ENCODE measurements at places on chromosomes 2 and 18.

- H3K36me3 ChIP-seq: no peaks in the 10 kb centered on the region
- H3K27me3 ChIP-seq: peaks cover 44% of the 10 kb centered on the region
- DNase-seq: no peak
- H3K4me1 ChIP-seq: peaks cover 31% of the 10 kb centered on the region
- no peak overlapping the region for H3K27ac ChIP-seq
Measured at GRCh38 chr2:23499439-23499838, 114.5 kb downstream of the KLHL29 start.

DNA sequence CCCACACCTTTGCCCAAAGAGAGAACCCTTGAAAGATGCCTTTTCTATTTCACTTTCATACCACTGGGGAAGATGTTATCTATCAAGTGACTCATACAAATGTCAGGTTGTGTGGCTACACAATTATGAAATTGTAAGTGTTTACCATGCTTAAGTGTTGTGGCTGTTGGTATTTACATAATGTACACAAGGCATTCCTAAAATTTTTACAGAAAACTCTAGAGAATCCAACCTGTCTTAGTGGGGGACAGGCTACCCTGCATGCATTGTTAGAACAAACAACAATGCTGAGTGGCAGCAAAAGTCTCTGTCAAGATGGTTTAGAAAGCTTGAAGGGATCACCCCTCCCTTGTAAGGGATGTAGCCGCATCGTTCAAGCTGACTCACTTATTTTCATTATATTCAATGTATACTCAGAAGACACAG lies 5.5 kb upstream of the MGAT4A start:
- H3K27ac ChIP-seq: peak overlapping the region; percentile 40
- DNase-seq: no peak
- H3K4me1 ChIP-seq: peaks cover 55% of the 10 kb centered on the region
- peaks cover 8% of the 10 kb centered on the region for H3K36me3 ChIP-seq
- no peaks in the 10 kb centered on the region for H3K27me3 ChIP-seq

- no peaks in the 10 kb centered on the region for H3K36me3 ChIP-seq
- no peaks in the 10 kb centered on the region for H3K4me1 ChIP-seq
- no peak overlapping the region for H3K27ac ChIP-seq
- H3K4me3 ChIP-seq: no peak overlapping the region
- H3K27me3 ChIP-seq: peaks cover 51% of the 10 kb centered on the region
- DNase-seq: no peak
Measured at GRCh38 chr2:224286923-224287322, 115.0 kb downstream of the FAM124B start.

DNA sequence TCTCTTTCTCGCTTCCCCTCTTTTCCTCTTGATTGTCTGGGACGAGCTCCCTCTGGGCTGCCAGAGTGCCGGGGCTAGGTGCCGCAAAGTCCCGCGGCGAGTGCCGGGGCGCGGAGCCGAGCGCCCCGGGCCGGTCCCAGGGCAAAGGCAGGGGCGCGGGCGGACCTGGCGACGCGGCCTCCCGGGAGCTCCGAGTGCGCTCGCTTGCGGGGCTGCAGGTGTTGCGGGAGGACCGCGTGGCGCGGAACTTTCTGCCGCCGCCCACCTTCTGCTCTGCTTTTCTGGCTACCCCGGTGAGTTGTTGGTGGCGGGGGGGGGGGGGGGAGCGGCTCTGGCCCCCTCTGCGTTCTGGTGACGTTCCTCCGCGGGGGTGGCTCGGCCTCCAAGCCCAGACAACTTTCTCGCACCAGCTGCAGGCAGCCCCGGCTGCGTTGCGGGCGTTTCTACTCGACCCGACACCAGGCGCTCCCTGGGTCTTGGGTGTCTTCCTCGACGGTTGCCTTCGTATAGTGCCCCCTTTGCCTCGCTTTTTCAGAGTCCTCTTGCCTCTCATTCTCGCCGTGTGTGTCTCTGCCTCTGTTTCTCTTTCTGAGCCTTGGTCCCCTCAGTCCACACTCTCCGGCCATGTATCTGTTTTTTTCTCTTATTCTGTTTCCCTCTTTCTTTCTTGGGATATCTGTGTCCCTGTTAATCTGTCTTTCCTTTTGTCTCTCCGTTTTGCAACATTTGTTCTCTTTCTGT lies 759 bp downstream of the GALNT13 start:
- H3K36me3 ChIP-seq: peaks cover 3% of the 10 kb centered on the region
- DNase-seq: no peak
- H3K4me3 ChIP-seq: peak overlapping the region; percentile 56
- H3K4me1 ChIP-seq: no peaks in the 10 kb centered on the region

DNA sequence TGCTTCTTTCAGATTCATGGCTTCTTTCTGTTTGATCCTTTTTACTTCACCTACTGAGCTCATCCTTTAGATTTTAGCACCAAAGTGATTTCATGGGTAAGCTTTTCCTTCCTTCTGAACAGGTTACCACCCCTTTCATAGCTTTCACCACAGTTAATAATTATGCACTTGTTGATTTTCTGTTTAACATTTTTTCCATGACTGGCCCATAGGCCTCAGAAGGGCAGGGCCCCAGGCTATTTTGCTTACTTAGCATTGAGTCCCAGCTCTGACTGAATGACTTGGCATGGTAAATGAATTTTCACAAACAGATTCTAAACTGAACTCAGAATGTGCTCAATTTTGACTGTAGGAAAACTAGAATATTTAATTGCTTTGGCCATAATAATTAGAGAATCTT lies 177.0 kb downstream of the GCA start:
- no peaks in the 10 kb centered on the region for H3K27me3 ChIP-seq
- no peaks in the 10 kb centered on the region for H3K36me3 ChIP-seq
- H3K27ac ChIP-seq: no peak overlapping the region
- no peak for DNase-seq
- H3K4me1 ChIP-seq: no peaks in the 10 kb centered on the region
- no peak overlapping the region for H3K4me3 ChIP-seq

GRCh38 chr2:207413376-207413907 lies 116.3 kb upstream of the CREB1 start:
- H3K4me1 ChIP-seq: no peaks in the 10 kb centered on the region
- DNase-seq: no peak
- H3K36me3 ChIP-seq: no peaks in the 10 kb centered on the region
- no peak overlapping the region for H3K4me3 ChIP-seq
- no peak overlapping the region for H3K27ac ChIP-seq

DNA sequence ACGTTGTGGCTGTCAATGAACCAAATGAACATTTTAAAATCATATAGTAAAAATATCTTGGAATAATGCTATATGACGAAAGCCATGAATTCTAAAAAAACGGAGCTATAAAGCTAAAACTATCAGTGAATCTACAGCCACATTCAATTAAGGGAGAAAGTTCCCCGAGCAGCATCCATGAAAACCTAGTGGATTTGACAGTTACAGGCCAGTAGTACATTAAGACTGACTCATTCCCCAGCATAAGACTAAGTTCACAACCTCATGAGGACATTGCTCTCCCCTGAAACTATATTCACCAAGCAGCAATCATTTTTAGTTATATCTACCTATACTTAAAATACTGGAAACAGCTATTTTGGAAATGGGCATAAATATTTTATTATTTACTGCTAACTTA lies 36.6 kb downstream of the KIDINS220 start:
- peaks cover 54% of the 10 kb centered on the region for H3K36me3 ChIP-seq
- H3K4me1 ChIP-seq: peaks cover 22% of the 10 kb centered on the region
- H3K27ac ChIP-seq: no peak overlapping the region
- no peak overlapping the region for H3K4me3 ChIP-seq
- no peaks in the 10 kb centered on the region for H3K27me3 ChIP-seq
- no peak for DNase-seq

GRCh38 chr2:230578106-230578505 lies 134.5 kb upstream of the CAB39 start:
- DNase-seq: no peak
- H3K4me3 ChIP-seq: no peak overlapping the region
- peaks cover 15% of the 10 kb centered on the region for H3K4me1 ChIP-seq
- no peak overlapping the region for H3K27ac ChIP-seq
- no peaks in the 10 kb centered on the region for H3K27me3 ChIP-seq

GRCh38 chr2:179995741-179996515 lies 11.2 kb downstream of the CWC22 start:
- H3K36me3 ChIP-seq: peaks cover 12% of the 10 kb centered on the region
- H3K4me3 ChIP-seq: no peak overlapping the region
- no peak for DNase-seq
- no peak overlapping the region for H3K27ac ChIP-seq

GRCh38 chr2:71831193-71831577 lies 316.5 kb downstream of the CYP26B1 start:
- H3K27ac ChIP-seq: no peak overlapping the region
- no peaks in the 10 kb centered on the region for H3K36me3 ChIP-seq
- no peak overlapping the region for H3K4me3 ChIP-seq
- H3K4me1 ChIP-seq: no peaks in the 10 kb centered on the region

- DNase-seq: no peak
- H3K4me1 ChIP-seq: no peaks in the 10 kb centered on the region
- H3K27me3 ChIP-seq: peaks cover 10% of the 10 kb centered on the region
- no peaks in the 10 kb centered on the region for H3K36me3 ChIP-seq
Measured at GRCh38 chr2:45289997-45290709, 280.9 kb upstream of the SIX2 start.

GRCh38 chr2:167827352-167828097 lies 419.9 kb downstream of the STK39 start:
- H3K4me3 ChIP-seq: no peak overlapping the region
- no peaks in the 10 kb centered on the region for H3K36me3 ChIP-seq
- no peaks in the 10 kb centered on the region for H3K27me3 ChIP-seq
- H3K27ac ChIP-seq: no peak overlapping the region

DNA sequence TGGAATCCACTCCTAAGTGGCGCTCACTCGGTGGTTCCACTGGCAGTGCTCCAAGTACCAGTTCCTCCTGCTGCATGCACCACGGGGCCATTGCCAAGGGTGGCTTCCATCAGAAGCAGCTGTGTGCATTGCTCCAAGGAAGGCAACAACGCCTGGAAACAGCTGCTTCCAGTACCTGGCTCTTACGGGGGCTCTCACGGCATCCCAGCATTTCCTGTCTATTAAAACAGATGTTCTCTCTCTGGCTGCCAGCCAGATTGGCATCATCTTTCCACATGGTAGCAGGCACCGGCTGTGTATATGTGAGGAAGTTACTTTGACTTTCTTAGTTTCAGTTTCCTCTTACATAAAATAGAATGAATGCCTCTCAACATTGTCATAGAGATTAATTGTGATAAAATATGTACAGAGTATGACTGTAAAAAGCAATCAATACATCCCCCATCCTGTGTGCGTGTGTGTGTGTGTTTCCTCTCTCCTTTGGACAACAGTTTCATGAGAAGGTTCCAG lies 84.9 kb downstream of the CMPK2 start:
- H3K27me3 ChIP-seq: peaks cover 6% of the 10 kb centered on the region
- peaks cover 4% of the 10 kb centered on the region for H3K4me1 ChIP-seq
- DNase-seq: no peak
- no peak overlapping the region for H3K27ac ChIP-seq
- H3K4me3 ChIP-seq: peak overlapping the region; percentile 26
- no peaks in the 10 kb centered on the region for H3K36me3 ChIP-seq

GRCh38 chr2:28821295-28821958 lies 10.8 kb downstream of the SPDYA start:
- no peak overlapping the region for H3K4me3 ChIP-seq
- peaks cover 27% of the 10 kb centered on the region for H3K27me3 ChIP-seq
- no peaks in the 10 kb centered on the region for H3K36me3 ChIP-seq

DNA sequence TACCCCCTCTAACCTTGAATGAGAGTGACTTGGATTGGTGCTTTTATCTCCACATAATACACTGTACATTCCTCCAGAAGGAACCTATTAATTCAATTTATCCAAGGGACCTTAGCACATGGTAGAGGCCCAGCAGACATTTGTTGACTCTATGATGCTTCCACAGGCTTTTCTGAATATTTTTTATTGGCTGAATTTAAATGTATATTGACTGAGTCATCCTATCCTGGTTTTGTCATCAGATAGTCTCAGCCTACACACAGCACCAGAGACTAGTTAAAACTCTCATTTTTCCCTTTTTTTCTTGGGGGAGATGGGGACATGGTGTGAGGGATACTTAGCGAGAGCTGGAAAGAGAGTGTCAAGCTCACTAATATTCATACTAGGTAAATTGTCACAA lies 101.6 kb downstream of the LRRC30 start:
- no peaks in the 10 kb centered on the region for H3K27me3 ChIP-seq
- no peak for DNase-seq
- H3K4me3 ChIP-seq: no peak overlapping the region
- H3K4me1 ChIP-seq: no peaks in the 10 kb centered on the region
- peaks cover under 1% of the 10 kb centered on the region for H3K36me3 ChIP-seq

DNA sequence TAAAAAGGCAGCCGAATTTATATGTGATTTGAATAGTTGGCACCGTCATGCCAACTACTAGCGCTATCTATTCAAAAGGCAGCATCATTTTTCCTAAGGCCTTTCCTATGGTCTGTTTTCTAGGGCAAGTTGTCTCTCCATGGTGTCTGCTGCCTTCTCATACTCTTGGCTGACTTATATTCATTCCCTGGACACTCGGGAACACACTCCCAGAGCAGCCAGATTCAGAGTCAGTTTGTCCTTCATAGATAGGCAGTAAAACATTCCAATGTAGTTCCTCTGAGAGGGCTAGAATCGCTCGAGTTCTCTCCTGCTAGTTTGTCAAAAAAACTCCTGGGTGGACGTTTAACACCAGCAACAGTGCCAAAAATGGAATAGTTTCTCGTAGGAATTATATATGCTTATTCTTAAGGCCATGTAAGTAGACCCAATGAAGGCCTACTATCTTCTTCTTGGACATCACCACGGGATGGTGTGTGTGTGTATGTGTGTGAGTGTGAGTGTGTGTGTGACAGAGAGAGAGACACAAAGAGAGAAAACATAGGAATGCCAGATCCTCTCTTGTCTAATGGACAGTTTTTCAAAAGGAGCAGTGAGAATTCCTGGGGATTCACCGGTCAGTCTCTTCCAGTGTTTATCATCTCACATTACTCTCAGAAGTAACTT lies 129.3 kb upstream of the CTAGE1 start:
- H3K36me3 ChIP-seq: no peaks in the 10 kb centered on the region
- no peaks in the 10 kb centered on the region for H3K4me1 ChIP-seq
- no peak for DNase-seq
- no peak overlapping the region for H3K27ac ChIP-seq
- H3K4me3 ChIP-seq: no peak overlapping the region

DNA sequence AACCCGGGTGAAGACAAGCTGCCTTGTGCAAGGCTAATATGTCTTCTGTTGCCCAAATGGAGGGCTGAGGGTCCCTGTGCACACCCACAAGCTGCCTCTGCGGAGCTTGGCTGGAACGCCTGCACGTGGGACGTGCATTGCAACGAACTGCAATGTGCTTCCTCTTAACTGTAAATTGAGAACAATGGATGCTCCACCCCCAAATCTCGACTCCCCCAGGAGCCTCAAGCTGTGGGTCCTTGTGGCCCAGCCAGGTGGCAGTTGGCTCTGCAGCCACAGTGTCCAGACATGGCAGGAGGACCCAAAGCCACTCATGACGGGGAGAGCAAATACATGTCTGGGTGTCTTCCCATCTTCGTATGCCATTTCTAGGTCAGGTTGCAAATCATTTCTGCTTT lies 90.1 kb downstream of the TWIST2 start:
- peaks cover 5% of the 10 kb centered on the region for H3K27me3 ChIP-seq
- no peaks in the 10 kb centered on the region for H3K4me1 ChIP-seq
- H3K4me3 ChIP-seq: no peak overlapping the region
- H3K27ac ChIP-seq: no peak overlapping the region

- peak; percentile 14 for DNase-seq
- peak overlapping the region; percentile 28 for H3K27ac ChIP-seq
- peaks cover 3% of the 10 kb centered on the region for H3K4me1 ChIP-seq
- peaks cover 17% of the 10 kb centered on the region for H3K36me3 ChIP-seq
Measured at GRCh38 chr2:233449081-233449901, 95.0 kb downstream of the DGKD start.

- peaks cover 4% of the 10 kb centered on the region for H3K36me3 ChIP-seq
- no peak for DNase-seq
- H3K4me1 ChIP-seq: peaks cover 4% of the 10 kb centered on the region
- no peak overlapping the region for H3K27ac ChIP-seq
Measured at GRCh38 chr2:102074152-102074783, 68.3 kb upstream of the IL1R1 start.

- H3K4me1 ChIP-seq: peaks cover 3% of the 10 kb centered on the region
- H3K27me3 ChIP-seq: peaks cover 8% of the 10 kb centered on the region
- DNase-seq: no peak
- H3K36me3 ChIP-seq: no peaks in the 10 kb centered on the region
- H3K27ac ChIP-seq: no peak overlapping the region
Measured at GRCh38 chr2:101608408-101609310, 88.8 kb upstream of the MAP4K4 start.

Measured in activated naive CD8-positive, alpha-beta T cell treated with anti-CD3 and anti-CD28 coated beads, Interleukin-2, amount 10 ng/mL, durations not matched to agents 7 days and 5 days (primary cell).